ENCODE measurements at places on chromosomes 7 and 10. TPM values are rescaled to one million over a fixed set of nuclear protein-coding genes. Genes with fewer than 3 reads are reported as not detected.

GRCh38 chr7:149564340-149565095 is 66.9 kb upstream of the ZNF746 start:
- no peak for DNase-seq

- no peak for DNase-seq
These were observed 66.4 kb downstream of the CDH23 start for GRCh38 chr10:71463111-71463510.

NXPH1 gene
- not detected for total RNA-seq

DNA sequence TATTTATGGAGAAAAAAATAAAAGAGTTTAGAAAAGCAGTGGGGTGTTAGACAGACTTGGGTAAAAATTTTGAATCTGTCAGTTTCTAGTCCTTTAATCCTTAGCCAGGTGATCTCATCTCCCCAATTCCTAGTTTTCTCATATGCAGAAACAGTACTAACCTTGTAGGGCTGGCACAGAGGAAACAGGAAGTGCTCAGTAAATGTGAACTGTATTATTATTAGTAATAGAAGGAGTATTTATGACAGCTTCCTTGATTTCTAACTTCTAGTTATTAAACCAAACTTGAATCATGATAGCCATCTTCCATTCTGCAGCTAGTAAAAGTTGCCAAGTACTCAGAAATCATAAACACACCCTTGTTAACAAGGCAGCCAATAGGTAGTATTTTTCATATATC is 12.5 kb downstream of the TBX20 start:
- no peak for DNase-seq

GALNT17 gene
- total RNA-seq, result 0.37 TPM

- no peak for DNase-seq
These were observed 478.5 kb upstream of the PODXL start for GRCh38 chr7:132034748-132035416.

Data from liver (tissue), 10 donors.